ENCODE measurements at places on chromosomes 2 and 18. TPM values are rescaled to one million over a fixed set of nuclear protein-coding genes. Genes with fewer than 3 reads are reported as not detected.

DNA sequence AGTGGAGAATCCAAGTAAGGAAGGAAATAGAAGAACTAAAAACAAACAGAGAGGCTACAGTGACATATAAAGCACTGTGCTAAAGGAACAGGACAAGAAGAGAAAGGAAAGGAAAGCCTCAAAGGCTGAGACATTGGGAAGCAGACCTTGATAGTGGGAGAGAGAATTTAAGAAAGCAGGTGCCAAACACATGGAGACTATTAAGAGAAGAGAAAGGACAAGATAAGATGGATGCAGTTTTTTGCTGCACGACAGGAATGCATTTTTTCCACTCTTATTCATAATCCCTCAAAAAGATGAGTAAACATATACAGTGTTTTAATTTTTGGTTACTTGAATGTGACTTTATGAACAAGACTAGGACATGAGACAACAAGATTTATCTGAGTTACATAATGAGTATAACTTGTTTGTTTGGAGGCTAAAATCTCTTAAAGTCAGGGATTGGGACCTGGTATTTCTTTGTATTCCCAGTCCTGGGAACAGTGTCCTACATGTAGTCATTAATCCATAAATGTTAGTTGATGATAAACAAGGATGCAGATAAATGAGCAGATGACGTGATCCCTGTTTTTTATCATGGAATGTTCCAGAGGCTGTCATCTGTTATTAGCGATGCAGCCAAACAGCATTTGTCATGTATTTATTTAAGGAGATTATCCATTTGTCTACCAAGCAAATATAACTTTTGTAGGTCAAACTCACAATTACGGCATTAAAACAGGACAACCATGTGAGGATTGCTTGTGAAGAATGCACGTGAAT lies 141.7 kb downstream of the DNER start:
- DNase-seq: peak; percentile 73

DNA sequence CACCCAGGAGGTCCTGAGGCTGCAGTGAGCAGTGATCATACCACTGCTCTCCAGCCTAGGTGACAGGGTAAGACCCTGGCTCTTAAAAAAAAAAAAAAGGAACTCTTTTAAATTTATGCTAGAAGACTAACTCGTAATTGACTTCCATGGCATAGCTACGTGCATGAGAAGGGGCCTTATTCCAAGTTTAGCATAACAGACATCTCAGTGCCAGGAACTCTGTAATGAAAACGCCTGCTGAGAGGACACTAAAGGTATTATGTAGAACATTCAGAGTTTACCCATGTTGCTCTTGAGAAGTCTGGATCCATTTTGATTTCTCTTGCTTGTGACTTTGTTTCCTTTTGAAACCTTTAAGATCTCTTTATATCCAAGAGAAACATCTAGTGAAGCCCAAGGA lies 276.0 kb downstream of the ZNF407 start:
- DNase-seq: no peak

DNA sequence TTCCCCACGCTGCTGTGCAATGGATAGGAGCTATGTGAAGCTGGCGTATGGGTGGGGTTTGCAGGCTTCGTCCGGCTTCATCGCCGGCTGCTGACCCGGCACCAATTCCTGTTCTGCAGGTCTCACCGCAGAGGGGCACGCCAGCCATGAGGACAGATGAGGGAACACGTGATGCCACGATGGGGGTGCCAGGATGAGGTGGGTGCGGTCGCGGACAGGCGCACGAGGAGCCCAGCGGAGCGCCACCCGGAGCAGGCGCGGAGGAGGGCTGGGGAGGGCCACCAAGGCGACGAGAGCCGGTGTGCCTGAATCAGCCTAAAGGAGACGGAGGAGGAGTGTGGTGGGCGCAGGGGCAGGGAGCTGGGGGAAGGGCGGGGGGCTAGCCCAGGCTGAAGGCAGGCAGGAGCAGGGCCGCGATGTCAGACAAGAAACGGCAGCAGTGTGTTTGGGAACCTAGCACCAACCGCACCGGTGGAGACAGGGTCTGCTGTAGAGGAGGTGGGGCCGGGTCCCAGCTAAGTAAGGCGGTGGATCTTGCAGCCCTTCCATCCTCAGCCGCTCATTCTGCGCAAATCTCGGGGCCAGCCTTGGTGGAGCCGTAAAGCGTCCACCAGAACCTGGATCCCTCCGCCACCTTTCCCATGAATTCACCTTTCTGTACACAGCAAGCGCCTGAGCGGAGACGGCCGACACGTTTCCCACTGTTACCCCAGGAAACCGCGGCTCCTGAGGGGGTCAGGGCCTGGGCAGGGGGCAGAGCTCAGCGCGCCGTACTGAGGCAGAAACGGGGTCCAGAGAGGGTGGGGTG lies 17.0 kb upstream of the CD8A start:
- DNase-seq: peak; percentile 59

The MC5R gene
- polyA plus RNA-seq: 1.2 TPM

DNA sequence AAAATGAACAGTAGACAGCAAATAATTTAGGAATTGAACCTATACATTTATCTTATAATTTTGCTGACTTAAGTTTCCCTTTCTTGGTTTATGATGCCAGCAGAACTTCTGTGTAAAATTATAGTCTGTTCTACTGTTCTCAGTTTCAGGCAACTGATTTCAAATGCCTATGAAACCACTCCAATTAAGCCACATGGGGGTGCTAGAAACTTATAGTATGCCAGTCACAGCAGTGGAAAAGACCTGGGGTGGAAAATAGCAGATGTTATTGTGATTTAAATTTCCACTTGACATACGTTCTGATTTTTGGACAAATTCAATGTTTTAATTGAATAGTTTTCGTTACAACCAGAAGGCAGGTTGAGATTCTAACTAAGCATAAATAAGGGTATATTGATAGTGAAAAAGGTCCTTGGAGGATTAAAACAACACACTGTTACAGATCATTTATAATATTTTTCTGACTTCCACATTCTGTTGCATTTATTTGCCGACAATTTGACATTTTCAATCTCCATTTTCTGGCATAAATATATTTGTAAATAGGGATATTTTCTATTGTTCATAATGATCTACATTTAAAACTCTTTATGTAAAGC lies 61.4 kb downstream of the CPS1 start:
- DNase-seq: peak; percentile 70

The ANKRD53 gene
- polyA plus RNA-seq: 1.4 TPM

DNA sequence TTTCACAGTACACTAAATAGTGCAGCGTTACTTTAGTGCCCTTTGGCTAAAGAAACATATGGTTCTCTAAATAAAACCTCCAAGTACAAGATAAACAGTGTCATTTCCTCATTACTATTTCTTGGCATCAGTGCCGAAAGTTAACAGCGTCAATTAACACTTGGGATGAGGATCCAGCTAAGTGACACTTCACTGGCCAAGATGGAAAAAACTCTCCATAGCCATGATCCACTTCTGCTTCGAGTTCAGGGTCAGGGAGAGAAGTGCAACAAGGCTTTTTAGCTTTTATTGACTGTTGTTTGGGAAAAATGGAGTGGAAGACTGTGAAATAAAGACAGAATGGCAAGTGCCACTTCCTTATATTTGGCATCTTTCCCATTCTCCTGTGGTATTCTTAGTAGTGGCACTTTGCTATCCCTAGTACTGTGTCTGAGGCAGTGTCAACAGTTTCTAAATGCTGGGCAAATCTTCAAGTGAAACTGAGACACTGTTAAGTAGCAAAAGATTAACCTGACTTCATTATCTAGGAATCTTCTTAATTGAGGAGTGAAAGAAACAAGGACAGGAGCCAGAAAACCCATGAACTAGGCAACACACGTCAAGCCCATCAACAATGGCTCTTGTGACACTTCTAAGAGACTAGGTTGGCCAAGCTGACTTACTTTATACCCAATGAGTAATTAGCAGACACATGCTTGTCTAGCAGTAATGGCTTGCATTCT lies 222.5 kb upstream of the SESTD1 start:
- peak; percentile 9 for DNase-seq

The IL1F10 gene
- not detected for polyA plus RNA-seq

The SERPINB3 gene
- 0.65 TPM for polyA plus RNA-seq

- no peak for DNase-seq
Measured at GRCh38 chr2:136115183-136115761, 2.7 kb downstream of the CXCR4 start.

GRCh38 chr2:12032398-12032797 lies 286.0 kb downstream of the LPIN1 start:
- DNase-seq: no peak
